ENCODE measurements at places on chromosomes 11 and 22.

- DNase-seq, result no peak
These were observed 306.1 kb upstream of the DDI1 start for GRCh38 chr11:103730131-103730940.

- no peak for DNase-seq
These were observed 157.6 kb upstream of the BLID start for GRCh38 chr11:122273476-122274191.

DNA sequence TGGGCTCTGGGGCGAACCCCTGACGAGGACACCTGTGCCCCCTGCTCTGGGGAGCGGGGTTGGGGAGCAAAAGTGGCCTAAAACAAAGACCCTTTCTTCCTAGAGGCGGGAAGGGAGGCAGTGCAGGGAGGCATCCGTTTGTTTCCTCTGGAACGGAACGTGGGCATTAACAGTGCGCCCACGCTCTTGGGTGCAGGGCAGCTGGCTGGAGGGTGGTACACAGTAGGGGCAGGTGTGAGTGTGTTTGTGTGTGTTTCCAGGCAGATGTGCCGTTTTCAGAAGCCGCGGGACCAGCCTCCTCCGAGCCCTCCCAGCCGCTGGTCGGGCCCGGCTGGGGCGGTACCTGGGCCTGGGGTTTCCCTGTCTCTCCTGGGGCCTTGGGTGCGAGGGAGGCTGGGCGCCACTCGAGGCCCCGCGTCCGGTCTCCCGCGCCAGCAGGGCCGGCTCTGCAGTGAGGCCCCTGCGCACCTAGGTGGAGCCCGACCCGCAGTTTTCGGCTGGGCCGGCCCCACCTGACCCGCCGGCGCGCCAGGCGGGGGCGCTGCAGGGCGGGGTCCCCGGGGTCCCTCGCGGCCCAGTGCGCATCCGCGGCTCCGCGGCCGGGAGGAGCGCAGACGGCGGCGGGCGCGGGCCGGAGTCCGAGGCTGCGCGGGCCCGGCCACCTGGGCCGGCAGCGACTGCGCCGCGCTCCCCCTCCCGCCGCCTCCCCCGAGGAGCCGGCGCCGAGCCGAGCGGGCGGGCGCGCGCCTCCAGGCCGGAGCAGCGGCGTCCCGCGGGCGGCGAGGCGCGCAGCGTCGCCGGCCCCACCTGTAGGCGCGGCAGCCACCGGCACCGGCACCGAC lies 1252.7 kb downstream of the BRD1 start:
- no peak for DNase-seq

DNA sequence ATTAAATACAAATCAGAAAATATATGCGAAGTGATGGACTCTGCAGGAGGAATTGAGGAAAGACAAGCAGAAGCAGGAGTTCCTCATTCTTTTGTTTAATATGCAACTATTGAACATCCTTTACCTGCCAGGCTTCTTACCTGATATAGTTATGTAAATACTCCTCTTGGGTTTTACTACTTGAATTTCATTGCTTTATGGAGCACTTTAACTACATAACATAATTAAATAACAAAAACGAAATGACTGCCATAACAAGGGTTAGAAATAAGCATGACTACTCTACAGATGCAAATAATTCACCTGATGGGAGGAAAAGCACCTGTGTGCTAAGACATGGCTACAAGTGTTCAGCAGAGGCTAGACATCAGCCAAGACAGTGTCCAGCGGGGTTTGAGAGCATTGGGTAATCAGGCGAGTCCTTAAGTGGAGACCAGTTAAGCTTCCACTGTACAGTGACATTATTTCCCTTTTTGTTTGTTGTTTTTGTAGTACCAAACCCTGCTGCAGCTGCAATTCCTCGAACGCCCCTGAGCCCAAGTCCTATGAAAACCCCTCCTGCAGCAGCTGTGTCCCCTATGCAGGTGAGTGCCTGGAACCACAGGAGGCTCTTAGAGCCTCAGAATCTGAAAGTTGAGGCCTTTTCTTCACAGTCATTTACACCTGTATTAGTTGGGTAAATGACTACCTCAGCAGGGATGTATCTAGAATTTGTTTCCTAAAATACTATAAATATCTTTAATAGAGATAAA lies 67.4 kb downstream of the SPECC1L start:
- DNase-seq, result no peak

- no peak for DNase-seq
These were observed 56.2 kb downstream of the CTSC start for GRCh38 chr11:88281317-88281712.

GRCh38 chr11:17745023-17745772 lies 10.6 kb downstream of the KCNC1 start:
- no peak for DNase-seq

GRCh38 chr22:45891021-45891421 lies 85.9 kb downstream of the WNT7B start:
- DNase-seq, result no peak

DNA sequence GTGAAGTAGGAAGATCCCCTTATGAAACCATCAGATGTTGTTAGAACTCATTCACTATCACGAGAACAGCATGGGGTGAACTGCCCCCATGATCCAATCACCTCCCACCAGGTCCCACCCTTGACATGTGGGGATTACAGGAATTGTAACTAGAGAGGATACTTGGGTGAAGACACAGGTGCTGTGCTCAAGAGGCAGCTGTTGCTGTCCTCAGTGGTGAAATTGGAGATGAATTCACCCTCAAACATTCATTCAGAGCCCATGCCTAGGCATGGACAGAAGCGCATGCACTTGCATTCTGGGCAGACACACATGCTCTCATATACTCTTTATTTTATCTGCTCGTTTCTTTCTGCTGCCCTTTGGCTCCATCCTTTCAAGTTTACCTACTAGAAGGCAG lies 385.0 kb downstream of the INSC start:
- DNase-seq, result no peak

GRCh38 chr22:44120314-44120704 lies 60.4 kb upstream of the PARVG start:
- no peak for DNase-seq

DNA sequence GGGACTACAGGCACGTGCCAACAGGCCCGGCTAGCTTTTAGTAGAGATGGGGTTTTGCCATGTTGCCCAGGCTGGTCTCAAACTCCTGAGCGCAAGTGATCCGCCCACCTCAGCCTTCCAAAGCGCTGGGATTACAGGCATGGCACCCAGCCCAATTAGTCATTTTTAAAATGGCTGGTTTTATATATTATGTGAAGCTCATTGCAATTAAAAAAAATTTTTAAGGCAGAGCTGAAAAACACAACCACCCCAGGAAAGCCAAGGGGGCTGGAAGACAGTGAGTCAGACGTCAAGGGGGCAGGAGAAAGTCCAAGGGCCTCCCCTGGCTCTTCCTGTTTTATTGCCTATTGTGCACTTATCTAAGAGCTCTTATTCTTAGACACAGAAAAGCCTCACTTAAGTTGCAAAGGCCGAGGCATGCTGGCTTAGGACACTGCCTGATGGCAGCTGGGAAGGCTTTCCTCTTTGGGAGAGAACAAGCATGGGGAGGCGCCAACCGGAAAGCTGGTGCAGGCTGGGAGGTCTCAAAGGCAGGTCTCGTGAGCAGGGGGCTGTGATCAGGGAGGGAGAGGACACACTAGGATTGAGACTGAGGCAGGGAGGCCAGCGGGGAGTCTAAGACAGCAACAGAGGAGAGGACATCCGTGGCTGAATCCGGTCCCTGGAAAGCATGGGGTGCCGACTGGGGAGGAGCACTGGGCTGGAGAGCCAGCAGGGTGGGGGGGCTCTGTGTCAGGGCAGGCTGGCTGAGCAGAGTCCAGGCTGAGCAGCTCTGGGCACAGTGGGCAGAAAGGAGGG lies 11.1 kb upstream of the OSM start:
- peak; percentile 49 for DNase-seq

GRCh38 chr11:44607987-44608386 lies 42.5 kb downstream of the CD82 start:
- peak; percentile 29 for DNase-seq

DNA sequence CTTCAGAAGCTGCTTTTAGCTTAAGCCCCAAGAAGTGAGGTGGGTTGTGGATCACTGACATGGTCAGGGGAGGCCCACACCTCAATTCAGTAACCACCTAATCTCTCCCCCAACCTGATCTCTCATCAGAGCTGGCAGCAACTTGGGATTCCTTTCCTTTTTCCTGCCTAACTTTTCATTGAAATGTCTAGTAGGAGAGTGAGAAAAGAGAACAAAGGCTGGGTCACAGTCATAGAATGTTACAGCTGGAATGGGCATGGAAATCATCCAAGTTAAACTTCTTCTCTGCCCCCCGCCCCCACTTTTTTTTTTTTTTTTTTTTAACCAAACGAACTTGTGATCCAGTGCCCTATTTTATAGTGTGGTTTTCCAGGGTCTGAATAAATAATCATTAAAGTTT lies 91.8 kb downstream of the RNF169 start:
- no peak for DNase-seq

DNA sequence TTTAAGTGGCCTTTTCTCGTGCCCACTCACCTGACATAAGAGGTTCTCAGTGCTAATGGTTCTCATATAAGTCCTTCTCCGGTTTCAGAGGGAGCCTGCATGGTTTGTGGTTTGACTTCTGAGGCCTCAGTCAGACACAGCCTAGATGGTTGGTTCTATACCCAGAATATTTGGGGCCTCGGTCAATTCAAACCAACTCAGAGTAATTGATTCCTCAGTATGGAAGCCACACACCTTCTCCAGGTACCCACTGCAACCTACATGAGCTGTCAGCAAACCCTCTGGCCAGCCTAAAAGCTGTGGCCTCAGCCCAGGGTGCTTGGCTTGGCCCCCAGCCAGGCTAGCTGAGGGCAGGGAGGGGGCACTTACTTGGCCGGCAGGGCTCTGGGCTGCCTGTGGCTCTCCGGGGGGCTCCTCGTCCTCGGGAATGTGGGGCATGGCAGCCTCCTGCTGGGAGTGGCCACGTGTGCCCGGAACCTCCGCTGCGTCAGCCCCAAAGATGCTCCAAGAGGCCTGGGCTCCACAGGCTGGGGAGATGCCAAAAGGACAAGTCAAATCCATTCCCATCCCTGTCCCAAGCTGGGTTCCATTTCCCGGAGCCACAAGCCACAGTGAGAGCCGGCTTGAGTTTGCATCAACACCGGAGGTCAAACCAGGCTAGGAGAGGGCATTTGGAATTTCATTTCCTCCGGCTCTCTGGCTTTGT lies 41.7 kb downstream of the IRAG1 start:
- no peak for DNase-seq

DNA sequence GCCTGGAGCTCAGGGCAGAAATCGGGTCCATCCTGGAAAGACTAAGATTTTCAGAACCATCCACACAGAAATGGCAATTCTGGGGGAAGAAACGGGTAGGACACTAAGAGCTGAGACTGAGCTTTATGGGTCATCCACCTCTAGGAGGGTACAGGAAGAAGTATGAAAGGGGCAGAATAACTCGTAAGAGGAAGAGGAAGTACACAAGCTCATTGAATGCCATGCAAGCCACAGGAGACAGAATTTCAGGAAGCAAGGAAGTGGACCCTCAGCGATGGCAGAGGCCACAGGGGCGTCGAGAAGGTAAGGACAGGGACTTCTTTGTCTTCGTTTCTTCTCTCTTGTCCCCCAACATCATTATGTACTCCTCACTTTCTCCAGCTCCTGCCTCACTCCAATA lies 169.6 kb downstream of the MAML2 start:
- DNase-seq, result no peak

DNA sequence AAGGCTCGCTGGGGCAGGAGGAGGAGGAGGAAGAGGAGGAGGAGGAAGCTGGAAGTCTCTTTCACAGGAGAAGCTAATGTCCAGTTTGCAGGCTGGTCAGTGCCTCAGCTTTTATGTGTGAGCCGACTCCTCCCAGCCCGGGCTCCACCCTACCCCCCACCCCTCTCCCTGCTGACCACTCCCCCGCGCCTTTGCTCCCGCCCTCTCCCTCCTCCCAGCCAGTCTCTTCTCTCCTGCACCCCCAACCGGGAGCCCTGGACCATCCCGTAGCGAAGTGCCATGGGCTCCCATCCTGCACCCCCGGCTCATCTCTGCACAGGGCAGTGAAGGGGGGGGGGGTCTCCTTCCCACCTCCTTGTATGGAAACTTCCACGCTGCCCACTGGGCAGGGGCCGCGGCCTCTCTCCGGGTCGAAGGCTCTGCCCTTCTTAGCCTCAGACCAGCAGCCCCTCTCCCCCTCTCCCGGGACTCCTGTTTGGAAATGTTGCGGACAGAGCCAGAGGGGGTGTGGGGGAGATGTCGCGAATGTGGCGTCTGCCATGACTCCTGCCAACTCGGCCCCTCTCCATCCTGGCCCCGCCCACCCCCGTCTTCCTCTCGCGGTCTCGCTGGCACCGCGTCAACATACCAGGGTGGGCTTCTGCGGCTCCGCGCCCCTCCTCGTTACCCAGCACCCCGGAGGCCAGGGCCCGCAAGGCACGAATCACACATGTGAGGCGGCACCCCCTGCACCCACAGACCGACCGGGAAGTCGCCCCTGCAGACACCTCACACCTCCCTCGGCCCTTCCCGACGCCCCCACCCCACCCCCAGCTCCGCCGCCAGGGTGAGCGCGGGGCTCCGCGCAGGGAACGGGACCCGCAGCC lies 1.8 kb downstream of the IGF2 start:
- DNase-seq, result peak; percentile 62

- no peak for DNase-seq
These were observed 4.2 kb upstream of the NFAM1 start for GRCh38 chr22:42436404-42436803.

GRCh38 chr11:5597953-5598352 lies 1.5 kb downstream of the TRIM6 start:
- DNase-seq, result no peak

DNA sequence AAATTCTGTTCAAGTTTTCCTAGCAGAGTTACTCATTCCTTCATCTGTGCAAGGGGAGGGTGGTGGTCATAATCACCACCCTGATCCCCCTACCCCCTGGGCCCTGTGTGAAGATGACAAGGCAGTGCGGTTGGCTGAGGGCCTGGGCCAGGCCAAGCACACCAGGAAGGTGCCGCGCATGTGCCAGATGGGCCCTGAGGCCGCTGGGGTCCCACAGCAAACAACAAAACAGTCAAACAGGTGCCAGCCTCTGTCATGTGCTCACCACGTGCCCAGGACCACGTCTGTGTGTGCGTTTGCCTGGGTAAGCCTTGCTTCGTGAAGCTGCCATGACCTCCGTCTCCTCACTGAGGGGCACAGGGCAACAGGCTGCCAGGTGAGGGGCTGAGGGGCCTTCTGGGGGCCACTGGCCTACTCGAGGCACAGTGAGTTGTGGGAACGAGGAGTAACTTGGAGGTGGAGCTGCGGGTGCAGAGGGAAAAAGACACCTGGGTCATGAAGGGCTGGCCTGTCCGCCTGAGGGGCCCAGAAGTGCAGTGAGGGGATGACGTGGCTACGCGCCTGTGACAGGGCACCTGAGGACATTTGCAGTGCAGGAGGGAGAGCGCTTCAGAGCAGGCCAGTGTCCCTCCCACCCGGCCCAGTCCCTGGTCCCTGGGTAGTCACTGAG lies 25.8 kb downstream of the RSPH14 start:
- DNase-seq, result no peak

GRCh38 chr11:115153135-115153534 lies 351.1 kb downstream of the CADM1 start:
- no peak for DNase-seq

- DNase-seq, result no peak
These were observed 35.6 kb downstream of the ARL14EP start for GRCh38 chr11:30358536-30358935.

DNA sequence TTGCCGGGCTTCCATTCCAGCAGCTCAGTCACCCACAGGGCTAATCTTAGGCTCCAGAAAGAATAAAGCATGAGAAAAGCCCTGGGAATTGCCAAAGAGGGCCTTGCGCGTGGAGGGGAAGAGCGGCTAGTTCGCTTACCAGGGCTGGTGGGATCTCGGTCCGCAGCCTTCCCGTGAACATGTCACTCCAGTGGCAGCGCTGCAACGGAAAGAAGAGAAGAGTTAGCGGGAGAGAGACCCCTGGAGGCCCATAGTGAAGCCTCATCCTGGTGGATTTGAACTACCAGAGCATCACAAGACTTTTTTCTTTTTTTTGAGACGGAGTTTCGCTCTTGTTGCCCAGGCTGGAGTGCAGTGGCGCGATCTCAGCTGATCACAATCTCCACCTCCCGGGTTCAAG lies 18.0 kb downstream of the RANGAP1 start:
- DNase-seq, result no peak

Measured in brain microvascular endothelial cell (primary cell).